ENCODE measurements at places on chromosomes 3 and 15.
A peak's percentile ranks its signal among the peaks of the same experiment; 100 is the strongest.

- no peak for DNase-seq
These were observed 65.7 kb downstream of the CDIN1 start for GRCh38 chr15:36645106-36645505.

GRCh38 chr3:189300345-189300744 is 128.6 kb downstream of the TPRG1 start:
- DNase-seq = no peak

- DNase-seq = no peak
These were observed 7.0 kb upstream of the GNAT1 start for GRCh38 chr3:50184242-50184978.

- peak; percentile 84 for DNase-seq
These were observed 99.3 kb upstream of the SLC24A5 start for GRCh38 chr15:48021336-48022086.

DNA sequence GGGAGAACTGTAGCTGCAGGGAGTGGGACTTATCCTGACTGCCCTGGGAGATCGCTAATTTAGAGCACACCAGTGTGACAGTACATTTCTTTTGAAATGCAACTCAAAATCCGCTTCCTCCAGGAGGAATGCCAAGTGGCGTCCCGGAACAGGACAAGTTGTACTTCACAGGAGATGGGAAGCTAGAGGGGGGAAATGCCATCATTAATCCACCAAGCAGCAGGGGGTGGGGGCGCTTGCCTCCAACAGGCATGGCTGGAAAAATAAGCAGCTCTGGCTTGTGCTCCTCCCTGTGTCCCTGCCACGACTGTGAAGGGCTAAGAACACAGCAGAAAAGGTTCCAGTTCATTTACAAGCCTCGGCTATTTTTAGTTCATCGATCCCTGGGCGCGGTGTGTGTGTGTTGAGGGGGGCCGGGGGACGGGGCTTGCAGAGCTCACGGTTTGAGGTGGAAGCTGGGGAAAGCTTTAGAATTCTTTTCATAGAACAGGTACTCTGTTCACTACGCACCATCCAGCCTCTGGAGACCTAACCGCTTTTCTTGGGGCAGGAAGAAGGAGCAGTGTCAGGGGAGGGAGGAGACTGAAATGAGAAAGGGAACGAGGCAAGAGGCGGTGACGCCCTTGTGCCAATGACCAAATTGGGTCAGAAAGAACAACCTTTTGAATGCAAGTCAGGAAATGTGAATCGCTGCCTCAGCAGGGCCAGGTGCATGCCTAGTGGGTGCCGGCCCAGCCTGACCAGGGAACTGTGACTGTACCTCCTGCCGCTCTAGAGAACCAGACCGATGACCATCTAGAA is 51.8 kb upstream of the DGKG start:
- DNase-seq = peak; percentile 93

DNA sequence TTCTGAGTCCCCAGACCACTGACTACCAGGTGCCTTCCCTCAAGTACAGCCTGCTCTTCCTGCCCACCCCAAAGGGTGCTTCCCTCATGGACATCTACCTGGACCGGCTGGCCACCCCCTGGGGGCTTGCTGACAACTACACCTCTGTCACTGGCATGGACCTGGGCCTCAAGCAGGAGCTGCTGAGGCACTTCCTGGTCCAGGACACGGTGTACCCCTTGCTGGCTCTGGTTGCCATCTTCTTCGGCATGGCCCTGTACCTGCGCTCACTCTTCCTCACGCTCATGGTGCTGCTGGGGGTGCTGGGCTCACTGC is 9.3 kb downstream of the DISP2 start:
- DNase-seq = no peak

GRCh38 chr3:107858876-107859275 is 232.0 kb downstream of the CD47 start:
- no peak for DNase-seq

DNA sequence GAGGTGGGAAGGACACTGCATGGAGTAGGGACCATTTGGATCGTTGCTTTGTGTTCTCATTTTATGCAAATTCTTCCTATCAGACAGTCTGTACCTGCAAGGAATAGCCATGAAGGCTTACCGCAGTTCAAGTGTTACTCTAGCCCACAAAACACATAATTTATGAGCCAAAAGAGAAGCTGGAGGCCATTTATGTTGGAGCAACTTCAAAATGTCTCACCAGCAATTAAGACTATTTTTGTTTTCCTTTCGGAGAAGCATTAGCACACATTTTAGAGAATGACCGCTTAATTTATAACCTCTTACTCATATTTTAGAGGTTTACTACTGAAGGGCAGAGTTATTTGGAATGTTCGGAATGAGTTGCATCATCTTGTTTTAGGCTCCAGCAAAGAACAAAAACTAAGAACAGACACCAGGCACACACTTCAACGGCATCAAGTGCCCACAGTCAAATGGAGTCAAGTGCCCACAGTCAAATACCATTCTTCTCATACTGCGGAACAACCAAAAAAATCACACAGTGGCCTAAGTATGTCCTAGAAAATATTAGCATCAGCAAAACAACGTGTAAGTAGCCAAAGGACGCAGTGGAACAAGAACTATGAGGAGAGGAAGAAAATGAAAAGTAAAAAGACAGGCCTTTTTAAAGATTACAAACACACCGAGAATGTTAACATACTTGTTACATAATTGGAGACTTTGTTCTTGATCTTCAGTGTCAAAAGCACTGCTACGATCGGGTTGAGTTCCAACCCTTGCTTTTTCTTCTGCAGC is 17.5 kb upstream of the GOLGA8J start:
- DNase-seq = peak; percentile 14

DNA sequence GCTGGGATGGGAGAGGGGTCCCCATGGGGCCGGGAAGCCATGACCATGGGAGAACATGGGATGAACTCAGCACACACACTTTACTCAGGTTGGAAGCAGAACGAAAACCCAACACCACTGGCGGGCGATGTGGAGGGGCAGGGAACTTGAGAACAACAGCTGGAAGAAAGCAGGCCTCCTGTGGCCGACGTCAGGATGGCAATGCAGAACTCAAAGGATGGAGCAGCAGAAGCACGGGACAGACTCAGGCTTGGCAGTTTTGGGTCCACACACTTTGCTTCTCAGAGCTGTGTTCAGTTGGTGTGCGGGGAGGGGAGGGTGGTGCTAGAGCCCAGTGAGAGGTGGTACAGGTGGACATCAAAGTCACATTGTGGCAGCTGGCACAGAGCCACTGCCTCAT is 80.7 kb downstream of the SEC22A start:
- DNase-seq = no peak

GRCh38 chr3:71482771-71483170 is 100.8 kb downstream of the FOXP1 start:
- no peak for DNase-seq

- DNase-seq = no peak
These were observed 315.0 kb downstream of the FOXP1 start for GRCh38 chr3:71268462-71268999.

- no peak for DNase-seq
These were observed 3.9 kb upstream of the SEMA3B start for GRCh38 chr3:50264964-50265485.

- DNase-seq = no peak
These were observed 421.0 kb upstream of the ZNF717 start for GRCh38 chr3:76206346-76206745.

- DNase-seq = no peak
These were observed 258.1 kb upstream of the MCTP2 start for GRCh38 chr15:93973287-93973686.

GRCh38 chr3:153215966-153216365 is 53.9 kb downstream of the RAP2B start:
- no peak for DNase-seq

DNA sequence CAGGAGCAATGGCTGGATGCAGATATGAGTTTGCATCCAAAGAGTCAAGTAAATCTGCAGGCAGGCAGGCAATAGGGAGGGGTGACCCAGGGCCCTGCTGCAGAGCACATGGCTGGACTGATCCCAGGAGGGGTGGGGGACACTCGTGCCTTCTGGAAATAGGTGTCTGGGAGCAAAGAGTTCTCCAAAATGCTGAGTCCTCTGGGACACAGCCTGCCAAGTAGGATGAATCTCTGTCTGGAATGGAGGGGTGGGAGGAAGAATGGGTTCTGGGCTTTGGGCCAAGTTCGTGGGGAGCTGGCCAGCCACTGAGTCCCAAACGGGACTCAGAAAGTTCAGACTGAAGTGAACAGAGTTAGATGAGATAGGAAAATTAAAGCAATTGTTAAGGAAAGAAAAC is 214.5 kb downstream of the MTHFS start:
- DNase-seq = no peak

DNA sequence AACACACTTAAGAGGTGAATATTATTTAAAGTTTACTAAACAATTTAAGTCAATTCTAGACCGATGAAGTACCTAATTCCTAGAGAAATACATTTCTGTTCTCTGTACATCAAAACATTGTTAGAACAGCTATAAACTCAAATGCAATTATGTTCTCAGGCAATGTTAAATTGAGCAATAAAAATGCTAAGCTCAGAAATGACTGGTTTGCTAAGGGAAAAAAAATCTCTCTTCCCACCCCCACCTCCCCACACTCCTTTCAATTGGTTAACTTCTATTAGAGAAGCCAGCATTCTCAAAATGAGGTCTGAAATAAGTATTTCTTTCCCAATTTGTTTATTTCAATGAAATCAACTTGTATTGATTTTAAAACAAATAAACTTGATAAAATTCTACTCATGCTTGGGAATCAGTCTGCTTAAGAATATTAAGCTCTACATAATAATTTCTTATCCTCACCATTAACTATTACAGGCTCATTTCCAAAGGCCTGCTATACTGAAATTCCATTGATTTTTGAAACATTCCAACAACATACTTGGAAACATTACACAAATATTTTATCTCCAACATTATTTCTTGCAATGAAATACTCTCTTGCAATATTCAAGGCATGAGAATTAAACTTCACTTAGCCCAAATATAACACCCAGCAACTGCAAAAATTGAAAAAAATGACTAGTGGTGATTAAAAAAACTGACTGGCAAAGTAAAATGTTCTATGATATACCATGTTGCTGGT is 22.6 kb downstream of the TSPAN3 start:
- no peak for DNase-seq

- DNase-seq = no peak
These were observed 39.9 kb downstream of the LEO1 start for GRCh38 chr15:51931638-51932037.

GRCh38 chr3:56864918-56865524 is 63.3 kb upstream of the ARHGEF3 start:
- DNase-seq = no peak

- DNase-seq = peak; percentile 52
These were observed 604 bp upstream of the TJP1 start for GRCh38 chr15:29822684-29823459.

GRCh38 chr3:42804831-42805132 is 492 bp upstream of the HIGD1A start:
- DNase-seq = no peak

DNA sequence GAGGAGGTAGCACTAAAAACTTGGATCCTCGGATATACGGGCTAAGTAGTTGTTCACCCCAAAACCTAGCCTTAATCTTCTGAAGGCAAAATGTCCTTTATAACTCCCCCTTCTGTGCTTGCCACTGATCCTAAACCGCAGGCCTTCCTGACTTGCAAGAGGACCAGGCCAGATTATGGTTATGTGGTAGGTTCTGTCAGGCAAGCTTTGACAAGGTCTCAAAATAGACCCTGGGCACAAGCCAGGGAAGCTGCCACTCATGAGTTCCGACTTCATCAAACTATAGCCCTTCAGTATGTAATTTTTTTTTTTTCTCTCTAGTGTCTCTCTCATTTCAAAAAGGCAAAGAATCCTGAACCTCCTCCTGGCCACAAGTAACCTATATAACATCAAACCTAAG is 3.2 kb downstream of the LRRFIP2 start:
- DNase-seq = no peak

- no peak for DNase-seq
These were observed 22.6 kb downstream of the MEIS2 start for GRCh38 chr15:37077623-37078351.

GRCh38 chr15:94584833-94585244 is 353.5 kb downstream of the MCTP2 start:
- no peak for DNase-seq

- DNase-seq = no peak
These were observed 1.6 kb upstream of the SUCNR1 start for GRCh38 chr3:151871639-151872468.

DNA sequence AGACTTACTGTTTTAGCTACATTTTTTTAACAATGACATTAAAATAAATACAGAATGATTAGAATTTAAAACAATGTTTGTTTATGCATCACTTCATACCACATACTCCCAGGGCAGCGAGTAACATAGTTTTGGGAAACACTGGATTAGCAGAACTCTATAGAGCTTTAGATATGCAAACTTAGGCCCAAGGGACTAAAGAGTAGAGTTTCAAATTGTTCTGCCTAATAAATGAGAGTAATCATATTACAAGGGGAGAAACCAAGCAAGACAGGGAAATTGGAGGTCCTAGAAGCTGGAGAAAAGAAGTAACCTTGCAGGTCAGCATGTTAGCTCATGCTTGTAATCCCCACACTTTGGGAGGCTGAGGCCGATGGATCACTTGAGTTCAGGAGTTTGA is 3.6 kb upstream of the DAZL start:
- DNase-seq = no peak

DNA sequence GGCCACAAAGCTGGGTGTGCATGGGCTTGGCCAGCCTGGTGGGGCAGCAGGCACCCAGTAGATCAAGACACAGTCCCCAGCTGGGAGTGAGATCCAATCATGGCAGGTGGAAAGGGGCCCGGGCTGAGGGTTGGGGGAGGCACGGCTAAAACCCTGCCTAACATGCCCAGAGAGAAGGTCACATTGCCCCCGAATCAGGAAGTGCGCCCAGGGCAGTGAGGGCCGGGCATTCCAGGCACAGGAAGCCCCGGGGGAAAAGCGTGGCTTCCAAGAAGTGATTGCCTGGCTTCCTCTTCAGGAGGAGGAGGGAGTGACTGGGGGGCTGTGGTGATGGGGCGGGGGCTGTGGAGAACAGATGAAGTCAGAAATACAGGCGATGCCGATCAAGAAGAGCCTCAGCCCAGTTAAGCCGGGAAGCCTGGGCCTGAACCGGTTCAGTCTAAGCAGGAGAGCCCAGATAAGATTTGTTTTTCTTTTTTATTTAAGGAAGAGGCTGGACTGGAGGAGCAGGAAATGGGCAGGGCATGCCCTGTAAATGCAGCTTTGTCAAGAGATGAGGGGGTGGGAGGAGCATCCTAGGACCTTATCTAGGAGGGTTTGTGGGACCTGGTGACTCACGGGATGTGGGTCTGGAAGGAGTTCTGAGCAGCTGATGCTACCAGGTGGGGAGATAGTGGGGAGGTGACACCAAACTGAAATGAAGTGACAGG is 83.9 kb downstream of the CHSY1 start:
- DNase-seq = no peak

DNA sequence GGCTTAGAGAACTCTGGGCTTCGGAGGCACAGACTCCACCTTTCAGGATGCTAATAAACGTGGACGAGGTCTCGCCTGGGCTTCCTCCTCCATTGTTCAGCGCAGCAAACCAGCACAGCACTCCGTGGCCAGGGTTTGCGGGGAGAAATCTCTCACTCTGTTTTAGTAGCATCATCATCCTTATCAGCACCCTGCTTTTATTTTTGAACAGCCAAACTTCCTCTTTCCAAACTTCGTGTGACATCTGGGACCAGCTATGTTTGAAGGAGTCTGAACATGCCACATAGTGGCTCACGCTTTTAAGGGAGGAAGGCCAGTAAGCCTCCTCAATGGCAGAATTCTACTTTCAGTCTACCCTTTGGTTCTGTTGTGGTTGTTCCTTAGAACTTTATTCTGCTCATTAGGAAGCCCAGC is 149.0 kb downstream of the PGPEP1L start:
- DNase-seq = no peak

Data from NCI-H510A treated with DMSO at 0.1 percent for 48 hours (cell line).